ENCODE measurements at places on chromosomes 16 and 17.

DNA sequence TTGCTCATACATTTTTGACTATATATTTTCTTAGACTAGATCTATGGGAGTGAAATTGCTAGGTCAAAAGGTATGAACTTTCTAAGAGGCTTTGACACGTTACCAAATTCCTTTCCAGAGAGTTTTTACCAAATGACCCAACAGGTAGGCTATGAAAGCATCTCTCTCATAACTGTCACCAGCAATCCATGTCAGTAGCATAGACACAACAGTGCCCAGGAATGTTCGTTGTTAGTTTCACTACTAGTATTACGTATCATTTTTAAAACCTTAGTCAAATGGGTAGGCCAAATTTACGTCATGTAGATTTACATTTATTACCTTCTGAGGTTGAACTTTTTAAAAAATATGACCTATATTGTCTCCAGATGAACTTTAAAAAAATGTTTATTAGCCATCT, 66.8 kb downstream of the MARCHF10 start:
- no peak for DNase-seq

GRCh38 chr17:15663176-15663575, 20.9 kb downstream of the TRIM16 start:
- no peak for DNase-seq

GRCh38 chr17:39927929-39928857, 661 bp downstream of the LRRC3C start:
- no peak for DNase-seq

- DNase-seq, result no peak
Observed at GRCh38 chr17:30113213-30113612, 3.4 kb upstream of the NSRP1 start.

All from stimulated activated CD4-positive, alpha-beta T cell treated with anti-CD3 and anti-CD28 coated beads, Interleukin-12 subunit alpha, Interleukin-12 subunit beta, amount 100 ng/mL, for 48 hours (primary cell).